ENCODE measurements at places on chromosomes 2 and 18. TPM values are rescaled to one million over a fixed set of nuclear protein-coding genes. Genes with fewer than 3 reads are reported as not detected.

- no peak for DNase-seq
These were observed 155.8 kb downstream of the TDRD15 start for GRCh38 chr2:21279525-21279924.

Gene ANKRD30BL
- polyA plus RNA-seq: not detected

Gene GNLY
- not detected for polyA plus RNA-seq

DNA sequence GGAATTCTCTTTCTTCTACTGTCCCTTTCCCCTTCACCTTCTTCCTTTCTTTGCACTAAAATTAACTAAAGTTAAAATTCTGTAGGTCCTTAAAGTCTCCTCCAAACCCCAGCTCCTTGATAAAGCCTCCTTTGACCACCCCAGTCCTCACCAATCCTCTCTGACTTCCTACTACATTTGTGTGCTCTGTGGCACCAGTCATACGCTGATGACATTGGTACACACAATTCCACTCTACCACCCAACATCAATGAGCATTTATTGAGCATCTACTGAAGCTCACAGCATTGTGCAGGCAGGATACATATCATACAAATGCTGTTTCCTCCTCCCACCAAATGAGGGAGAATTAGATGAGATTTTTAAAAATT is 4.5 kb upstream of the SP5 start:
- DNase-seq: no peak

Measured in BJ (cell line).